CD4-positive, CD25-positive, alpha-beta regulatory T cell (primary cell): ENCODE measurements at places on chromosomes 3 and 15. TPM values are rescaled to one million over a fixed set of nuclear protein-coding genes. Genes with fewer than 3 reads are reported as not detected.

ACAN gene
- not detected for total RNA-seq

RTP4 gene
- 4.6 TPM for total RNA-seq

ATP13A4 gene
- total RNA-seq = 1.6 TPM

SLC6A11 gene
- total RNA-seq = not detected

USP50 gene
- not detected for total RNA-seq

SLC22A14 gene
- total RNA-seq = not detected

VIPR1 gene
- total RNA-seq = 31.2 TPM

DPPA2 gene
- total RNA-seq = not detected

CCR8 gene
- total RNA-seq = 87.2 TPM

ATP13A5 gene
- total RNA-seq = not detected

CIB2 gene
- 1.2 TPM for total RNA-seq

LDHAL6B gene
- total RNA-seq = not detected
